ENCODE measurements at places on chromosomes 4 and X.

DNA sequence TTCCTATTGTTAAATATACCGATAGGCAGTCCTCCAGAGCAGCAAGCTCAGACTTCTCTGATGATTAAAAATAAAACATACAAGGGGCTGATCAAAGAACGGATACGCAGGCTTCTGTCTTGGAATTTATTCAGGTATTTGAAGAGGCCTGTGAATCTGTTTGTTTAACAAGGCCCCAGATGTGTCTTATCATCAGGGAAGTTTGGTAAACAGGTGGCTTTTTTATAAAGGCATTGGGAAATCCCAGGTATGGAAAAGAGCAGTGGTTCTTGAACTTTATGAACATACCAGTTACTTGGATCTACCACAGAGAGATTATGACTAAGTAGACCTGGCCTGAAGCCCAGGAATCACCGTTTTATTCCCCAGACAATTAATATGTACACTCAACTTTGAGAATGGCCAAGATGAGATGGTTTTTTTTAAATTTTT lies 47.9 kb downstream of the SOWAHB start:
- DNase-seq = no peak

DNA sequence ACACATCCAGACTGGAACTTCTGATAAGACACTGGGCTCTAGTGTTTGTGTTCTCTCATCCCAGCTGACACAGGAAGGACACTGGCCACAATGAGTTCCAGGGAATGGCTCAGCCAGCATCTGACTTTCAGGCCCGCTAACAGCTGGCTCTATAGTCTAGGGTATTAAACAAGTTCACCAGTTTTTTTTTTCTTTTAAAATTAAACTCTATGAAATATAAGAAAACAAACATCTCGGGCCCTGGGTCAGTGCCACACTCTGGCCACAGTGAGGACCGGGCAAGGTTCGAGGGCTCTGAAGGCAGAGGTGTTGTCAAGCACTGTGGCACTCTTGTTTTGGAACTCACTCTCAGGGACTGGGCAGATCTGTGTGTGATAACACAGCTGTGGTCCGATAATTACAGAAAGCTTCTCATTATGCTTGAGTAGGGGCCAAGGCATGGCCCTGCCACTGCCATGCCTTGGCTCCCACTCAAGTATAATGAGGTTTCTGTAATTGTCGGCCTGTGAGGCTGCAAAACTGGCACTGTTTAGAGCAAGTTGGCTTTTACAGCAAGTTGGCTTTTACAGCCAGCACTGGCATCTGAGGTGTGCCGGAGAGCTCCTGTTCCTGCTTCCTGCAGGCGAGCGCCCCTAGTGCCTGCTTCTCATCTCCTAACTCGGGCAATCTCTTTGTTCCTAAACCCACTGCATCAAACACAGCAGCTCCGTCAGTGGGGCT lies 62.8 kb downstream of the PPP1R2C start:
- DNase-seq = peak; percentile 29

GRCh38 chr4:144376866-144377265 lies 236.3 kb upstream of the GYPA start:
- no peak for DNase-seq

DNA sequence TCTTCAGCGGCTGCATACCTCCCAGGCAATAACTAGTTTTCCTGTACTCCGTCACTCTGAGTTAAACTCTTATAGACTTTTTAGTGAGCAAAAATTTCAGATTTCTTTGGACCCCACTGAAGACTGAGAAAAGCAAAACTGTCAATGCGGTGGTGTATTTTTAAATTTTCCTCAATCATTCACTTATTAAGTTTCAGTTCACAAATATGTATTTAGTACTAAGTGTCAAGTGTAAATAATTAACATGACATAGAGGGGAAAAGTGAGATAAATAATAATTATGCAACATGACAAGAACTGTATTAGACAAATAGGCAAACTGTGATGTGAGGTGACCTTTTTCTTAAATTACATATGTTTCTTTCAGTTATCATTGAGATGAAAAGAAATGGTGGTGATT lies 124.4 kb downstream of the NAF1 start:
- DNase-seq = no peak

DNA sequence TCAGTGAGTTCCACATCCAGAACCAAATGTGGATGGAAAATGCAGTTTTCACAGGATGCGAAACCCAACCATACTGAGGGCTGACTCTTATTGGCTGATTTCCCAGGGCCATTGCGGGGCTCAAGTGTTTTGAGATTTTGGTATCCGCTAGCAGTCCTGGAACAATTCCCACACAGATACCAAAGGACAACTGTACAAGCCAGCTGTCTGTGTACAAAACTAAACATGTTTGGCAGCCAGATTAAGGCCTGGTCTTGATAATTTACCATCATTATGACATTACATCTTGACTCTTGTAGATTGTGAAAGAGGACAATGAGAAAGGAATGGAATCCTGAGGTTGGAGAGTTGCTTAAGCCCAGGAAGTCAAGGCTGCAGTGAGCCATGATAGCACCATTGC lies 121.9 kb downstream of the DKK2 start:
- no peak for DNase-seq

GRCh38 chrX:99142745-99143144 lies 1267.3 kb downstream of the PCDH19 start:
- DNase-seq = no peak

DNA sequence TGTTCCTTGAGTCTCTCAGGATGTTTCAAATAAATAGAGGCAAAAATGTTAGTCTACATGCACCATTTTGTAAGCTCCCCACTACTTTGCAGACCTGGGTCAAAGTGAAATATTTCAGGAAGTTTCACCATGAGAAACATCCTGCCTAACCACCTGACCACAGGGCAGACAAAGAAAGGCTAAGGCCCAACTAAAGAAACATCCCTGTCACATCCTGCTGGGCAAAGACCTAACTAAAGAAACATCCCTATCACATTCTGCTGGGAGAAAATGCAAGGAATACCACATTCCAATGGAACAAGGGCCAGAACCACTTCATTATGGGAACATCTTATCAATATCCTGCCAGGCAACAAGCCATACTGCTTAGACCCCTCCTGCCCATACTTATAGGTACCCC lies 1303.4 kb downstream of the TECRL start:
- no peak for DNase-seq

- peak; percentile 4 for DNase-seq
Observed at GRCh38 chrX:1537031-1537715, at the start of gene P2RY8. P2RY8 (minus strand) TSS chrX:1537185; CDS start chrX:1466558, 70,627 bp downstream.

DNA sequence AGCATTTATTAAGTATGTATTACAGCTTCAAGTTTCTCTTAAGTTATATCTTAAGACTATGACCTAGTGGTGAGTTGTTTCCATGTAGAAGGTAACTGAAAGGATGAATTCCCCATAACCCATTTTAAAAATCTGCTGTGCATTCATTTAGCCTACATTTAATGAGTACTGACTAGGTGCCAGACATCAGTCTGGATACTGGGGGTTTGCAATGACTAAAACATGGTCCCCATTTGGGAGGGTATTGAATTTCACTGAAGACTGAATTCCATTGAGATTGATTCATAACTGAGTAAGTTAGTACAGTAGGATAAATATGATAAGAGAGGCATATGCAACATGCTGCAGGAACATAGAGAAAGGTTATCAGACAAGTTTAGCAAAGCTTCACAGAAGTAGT lies 241.5 kb downstream of the FRAS1 start:
- no peak for DNase-seq

DNA sequence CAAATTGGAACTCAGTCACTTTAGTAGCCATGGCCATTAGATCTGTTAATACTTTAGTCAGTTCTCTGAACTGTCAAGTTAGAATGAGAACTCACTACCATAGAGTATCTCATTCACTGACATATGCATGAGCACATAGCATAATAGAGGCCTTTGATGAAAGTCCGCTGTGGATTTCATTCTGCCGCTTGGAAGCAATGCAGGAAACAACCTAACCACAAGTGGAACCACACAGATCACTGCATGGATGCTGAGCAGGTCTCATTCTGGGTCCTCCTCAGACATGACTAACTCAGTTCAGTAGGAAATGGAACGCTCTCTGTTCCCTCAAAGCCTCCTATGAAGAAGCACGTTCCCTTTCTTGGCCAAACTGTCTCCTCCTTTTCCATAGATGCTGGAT lies 1624.8 kb upstream of the TENM3 start:
- DNase-seq = peak; percentile 90

DNA sequence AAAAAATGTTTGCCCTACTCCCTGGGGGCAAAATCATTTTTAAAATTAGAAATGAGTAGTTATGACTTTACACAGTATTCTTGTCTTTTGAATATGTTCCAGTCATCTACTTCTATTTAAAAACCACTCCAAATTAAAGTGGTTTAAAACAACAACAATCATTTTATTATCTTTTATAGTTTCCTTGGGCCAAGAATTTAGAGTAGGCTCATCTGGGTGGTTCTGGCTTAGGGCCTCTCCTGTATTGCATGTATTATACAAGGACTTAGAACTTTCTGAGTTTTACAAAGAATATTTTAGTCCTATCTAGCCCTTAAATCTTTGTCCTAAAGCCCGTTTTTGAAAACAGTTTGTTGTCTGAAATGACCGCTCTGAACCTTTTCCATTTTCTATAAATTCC lies 132.5 kb upstream of the INTU start:
- no peak for DNase-seq

DNA sequence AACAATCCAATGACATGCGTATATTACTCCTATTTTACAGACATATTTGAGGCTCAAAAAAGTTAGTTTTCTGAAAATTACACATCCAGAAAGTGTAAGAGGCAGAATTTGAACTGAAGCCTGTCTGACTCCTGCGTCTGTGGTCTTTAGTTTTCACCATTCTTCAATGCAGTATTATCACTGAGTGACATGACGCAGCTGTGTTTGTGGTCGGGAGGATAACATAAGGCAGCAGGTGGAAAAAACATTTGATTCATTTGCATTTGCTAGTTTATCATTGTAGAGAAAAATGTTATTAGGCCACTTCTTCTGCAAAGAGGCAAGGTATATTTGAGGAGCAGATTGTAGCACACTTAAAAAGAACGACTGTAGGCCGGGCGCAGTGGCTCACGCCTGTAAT lies 186.7 kb downstream of the TENM3 start:
- DNase-seq = no peak

GRCh38 chr4:178894126-178894525 lies 1451.9 kb upstream of the AGA start:
- no peak for DNase-seq

- peak; percentile 32 for DNase-seq
Observed at GRCh38 chr4:186068581-186069348, at the start of gene TLR3. TLR3 (plus strand) TSS chr4:186069156; CDS start chr4:186076620, 7,464 bp downstream.

DNA sequence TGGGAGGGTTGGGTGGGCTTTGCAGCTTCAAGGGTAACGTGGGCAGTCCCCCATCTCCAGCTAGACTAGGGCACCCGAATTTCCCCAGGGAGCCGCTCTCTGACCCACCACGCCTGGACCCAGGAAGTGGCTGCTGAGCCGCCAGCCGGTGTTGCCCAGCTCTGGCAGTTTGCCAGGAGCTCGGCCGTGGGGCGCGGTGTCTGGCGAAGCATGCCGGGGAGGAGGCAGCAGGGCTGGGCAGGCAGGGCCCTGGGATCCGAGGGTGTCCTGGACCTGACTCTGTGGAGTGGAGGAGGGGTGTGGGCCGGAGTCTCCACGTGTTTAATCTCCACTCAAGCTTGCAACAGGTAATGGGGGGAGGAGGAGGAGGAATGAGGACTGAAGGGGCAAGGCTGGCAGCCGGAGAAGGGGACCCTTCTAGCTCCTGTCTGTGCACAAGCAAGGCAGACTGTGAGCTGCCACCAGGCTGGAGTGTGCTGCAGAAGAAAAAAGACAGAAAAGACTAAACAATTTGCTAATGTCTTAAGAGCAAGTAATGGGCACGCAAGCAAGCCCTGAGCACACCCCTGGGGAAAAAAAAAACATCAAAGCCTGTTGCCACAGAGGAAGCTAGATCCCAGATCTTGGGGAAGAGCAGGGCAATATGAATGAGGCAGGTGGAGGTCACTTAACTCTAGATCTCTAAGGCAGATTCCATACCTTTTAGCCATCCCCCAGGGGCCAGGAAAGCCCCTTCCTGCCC lies 2.4 kb downstream of the LONRF3 start:
- DNase-seq = no peak

DNA sequence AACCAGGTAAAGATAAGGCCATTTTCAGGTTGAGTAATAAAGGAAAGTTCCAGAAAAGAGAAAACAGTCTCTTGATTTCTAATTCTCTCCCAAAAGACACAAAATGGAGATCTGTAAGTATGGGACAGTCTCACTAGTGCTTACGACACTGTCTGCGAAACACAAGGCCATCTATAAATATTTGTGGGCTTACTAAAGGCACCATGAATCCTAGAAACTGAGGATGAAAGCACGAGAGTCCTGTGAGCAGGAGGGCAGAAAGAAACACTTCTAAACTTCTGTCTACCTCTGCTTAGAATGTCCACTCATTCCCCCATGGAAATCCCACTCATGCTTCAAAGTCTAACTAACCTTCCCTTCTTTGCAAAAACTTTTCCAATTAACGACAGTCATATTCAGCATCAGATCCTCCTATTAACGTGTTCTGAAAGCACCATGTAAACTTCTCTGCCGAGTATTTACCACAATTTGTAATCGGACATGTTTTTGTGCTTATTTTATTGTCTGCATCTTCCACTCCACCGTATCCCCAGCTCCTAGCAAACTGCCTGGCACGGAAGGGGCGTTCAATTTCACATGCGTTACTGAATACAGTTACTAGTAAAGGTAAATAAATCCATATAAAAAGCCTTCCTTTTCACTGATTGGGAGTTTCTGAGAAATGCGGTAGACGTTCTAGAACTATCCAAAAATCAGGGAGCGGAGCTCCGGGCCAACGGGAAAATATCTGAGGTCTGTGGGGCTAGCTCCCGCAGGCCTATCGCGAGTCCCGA lies 665 bp downstream of the PSMD10 start:
- peak; percentile 8 for DNase-seq

- DNase-seq = peak; percentile 11
Observed at GRCh38 chr4:3655963-3656362, 110.2 kb upstream of the ADRA2C start.

- no peak for DNase-seq
Observed at GRCh38 chrX:118904664-118905063, 69.8 kb upstream of the LONRF3 start.

- DNase-seq = no peak
Observed at GRCh38 chr4:153159728-153160221, 44.5 kb upstream of the TRIM2 start.

DNA sequence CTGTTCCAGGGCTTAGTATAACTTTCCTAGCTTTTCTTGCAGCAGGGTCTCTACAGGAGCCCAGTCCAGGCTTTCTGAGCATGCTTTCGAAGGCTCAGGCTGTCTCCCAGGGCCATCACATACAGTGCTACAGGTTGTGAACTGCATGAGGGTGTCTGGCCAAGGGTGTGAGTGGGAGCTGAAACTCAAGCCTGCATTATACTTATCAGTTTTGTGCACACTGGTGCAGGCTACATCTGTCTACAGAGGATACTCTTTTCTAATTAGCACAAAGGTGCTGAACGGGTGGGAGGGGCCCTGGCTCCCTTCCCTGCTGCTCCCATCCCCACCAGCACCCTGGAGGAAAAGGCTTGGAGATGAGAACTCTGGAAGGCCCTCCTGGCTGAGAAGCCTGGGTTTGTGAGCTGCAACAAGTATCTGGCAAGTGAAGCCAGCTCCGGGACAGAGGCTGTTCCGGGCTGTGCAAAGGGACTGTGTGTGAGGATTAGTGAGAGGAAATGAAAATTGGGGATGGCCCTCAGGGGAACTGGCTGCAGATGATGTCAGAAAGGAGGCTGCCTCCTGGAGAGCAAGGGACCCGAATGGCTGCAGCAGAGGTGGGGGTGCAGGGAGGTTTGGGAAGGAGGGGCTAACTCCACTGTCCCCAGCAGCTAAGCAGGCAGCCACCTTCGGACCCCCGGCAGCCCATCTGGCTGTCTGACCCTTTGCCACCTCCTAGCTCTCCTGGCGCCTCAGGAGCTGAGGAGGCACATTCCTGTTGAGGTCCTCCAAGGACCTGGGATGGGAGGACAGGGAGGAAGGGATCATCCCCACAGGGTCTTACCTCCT lies 68.5 kb downstream of the EFNB1 start:
- DNase-seq = no peak

GRCh38 chrX:41085878-41086626 lies 807 bp downstream of the USP9X start:
- peak; percentile 60 for DNase-seq
